Sigmoid colon (tissue), 7 donors: ENCODE measurements at places on chromosomes 4 and X. TPM values are rescaled to one million over a fixed set of nuclear protein-coding genes. Genes with fewer than 3 reads are reported as not detected.

ITIH6 gene
- not detected for total RNA-seq

FHL1 gene
- 1,402 TPM for total RNA-seq

TBL1X gene
- total RNA-seq: 21.4 TPM

GPRIN3 gene
- 1.8 TPM for total RNA-seq

DNA sequence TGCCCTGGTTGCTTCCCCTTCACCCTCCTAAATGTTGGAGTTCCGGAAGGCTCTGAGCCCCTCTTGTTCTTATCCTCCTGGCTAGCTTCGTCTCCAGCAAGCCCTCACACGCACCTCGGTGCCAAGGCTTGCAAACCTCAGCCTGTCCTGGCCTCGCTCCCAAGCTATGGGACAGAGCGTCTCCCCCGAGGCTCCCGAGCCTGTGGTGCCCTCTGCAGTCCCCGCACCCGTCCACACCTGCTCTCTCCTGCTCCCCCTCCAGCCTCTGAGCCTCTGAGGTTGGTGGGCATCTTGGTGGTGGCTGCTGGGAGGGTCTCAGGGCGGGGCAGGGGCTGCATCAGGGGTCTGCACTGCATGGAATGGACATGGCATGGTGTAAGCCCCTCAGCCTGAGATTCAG is 63.2 kb downstream of the TRMT44 start:
- no peak for DNase-seq

- DNase-seq: peak; percentile 97
These were observed 25.5 kb downstream of the UTP14A start for GRCh38 chrX:129931411-129932015.

- no peak for DNase-seq
These were observed 823.2 kb downstream of the CCSER1 start for GRCh38 chr4:90950385-90950841.

- no peak for DNase-seq
These were observed 50.3 kb downstream of the NELFA start for GRCh38 chr4:1958276-1959103.
